ENCODE measurements at places on chromosomes 12 and 14.

GRCh38 chr14:68491793-68492192 lies 301.1 kb downstream of the ZFP36L1 start:
- DNase-seq, result no peak

GRCh38 chr14:93736378-93737014 lies 51.8 kb downstream of the PRIMA1 start:
- DNase-seq, result no peak

- no peak for DNase-seq
Measured at GRCh38 chr12:121053706-121054105, 14.7 kb upstream of the OASL start.

DNA sequence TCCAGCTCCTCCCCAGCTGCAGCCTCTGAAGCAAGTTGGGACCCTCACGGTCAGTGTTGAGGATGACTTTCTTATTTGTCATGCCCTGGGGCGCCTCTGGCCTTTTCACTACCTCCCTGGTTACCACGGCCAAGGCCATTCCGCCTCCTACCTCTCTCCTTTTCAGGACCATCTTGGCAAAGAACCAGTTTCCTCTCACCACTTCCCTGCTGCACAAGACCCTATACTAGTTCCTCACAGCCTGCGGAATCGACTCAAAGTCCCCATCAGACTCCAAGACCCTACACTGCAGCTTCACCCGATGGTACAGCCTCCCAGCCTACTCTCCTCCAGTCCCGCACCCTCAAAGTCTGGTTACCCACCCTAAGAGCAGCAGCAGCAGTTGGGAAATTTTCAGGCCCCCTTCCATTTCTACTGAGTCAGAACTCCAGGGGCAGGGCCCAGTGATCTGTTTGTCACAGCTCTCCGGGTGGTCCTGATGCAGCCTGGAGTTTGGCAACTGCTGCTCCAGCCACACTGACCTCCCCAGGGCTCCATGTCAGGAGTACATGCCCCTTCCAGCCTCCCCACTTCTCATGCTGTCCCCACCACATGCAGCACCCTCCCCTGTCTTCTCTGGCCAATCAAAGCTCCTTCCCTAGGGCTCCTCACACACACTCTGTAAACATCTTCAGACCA lies 5.4 kb downstream of the VWF start:
- DNase-seq, result no peak

DNA sequence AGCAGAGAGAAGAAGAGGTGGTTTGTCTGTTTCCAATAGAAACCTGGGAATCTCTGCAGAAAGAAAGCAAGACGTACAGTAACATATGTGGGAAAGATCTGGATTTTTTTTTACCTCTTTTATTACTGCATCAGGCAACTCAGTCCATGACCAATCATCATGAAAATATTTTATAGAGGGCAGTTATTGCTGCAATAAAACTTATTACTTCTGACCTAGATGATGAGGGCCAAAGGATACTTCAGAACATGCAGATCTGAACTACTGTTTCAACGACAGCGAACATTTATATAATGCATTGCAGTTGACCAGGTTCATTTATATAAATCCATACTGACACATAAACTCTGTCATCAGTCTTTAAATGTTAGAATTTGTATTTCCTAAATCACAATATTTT lies 67.7 kb downstream of the STAB2 start:
- no peak for DNase-seq

GRCh38 chr14:101761881-101762529 lies 496 bp downstream of the PPP2R5C start:
- DNase-seq, result peak; percentile 20

- peak; percentile 45 for DNase-seq
Measured at GRCh38 chr12:124273630-124274029, 21.3 kb upstream of the RFLNA start.

DNA sequence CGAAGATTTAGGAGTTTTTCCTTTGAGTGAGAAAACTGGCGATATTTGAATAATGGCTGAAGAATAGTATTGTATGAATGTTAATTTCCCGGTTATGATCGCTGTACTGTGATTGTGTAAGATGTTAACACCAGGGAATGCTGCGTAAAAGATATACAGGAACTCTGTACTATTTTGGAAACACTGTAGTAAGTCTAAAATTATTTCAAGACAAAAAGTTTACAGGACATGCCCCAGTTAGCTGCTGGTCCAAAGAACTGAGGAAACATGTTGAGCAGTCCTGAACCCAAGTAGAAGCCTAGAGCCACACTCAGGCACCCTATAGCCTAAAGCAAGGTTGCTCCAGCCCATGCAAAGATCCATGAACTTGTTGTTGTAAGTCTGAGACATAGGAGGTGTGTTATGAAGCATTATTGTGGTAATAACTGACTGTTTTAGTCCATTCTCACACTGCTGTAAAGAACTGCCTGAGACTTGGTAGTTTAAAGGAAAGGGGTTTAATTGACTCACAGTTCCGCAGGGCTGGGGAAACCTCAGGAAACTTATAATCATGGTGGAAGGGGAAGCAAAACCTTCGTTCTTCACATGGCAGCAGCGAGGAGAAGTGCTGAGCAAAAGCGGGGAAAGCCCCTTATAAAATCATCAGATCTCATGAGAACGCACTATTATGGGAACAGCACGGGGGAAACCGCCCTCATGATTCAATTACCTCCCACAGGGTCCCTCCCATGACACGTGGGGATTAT lies 99.8 kb upstream of the RESF1 start:
- DNase-seq, result no peak

DNA sequence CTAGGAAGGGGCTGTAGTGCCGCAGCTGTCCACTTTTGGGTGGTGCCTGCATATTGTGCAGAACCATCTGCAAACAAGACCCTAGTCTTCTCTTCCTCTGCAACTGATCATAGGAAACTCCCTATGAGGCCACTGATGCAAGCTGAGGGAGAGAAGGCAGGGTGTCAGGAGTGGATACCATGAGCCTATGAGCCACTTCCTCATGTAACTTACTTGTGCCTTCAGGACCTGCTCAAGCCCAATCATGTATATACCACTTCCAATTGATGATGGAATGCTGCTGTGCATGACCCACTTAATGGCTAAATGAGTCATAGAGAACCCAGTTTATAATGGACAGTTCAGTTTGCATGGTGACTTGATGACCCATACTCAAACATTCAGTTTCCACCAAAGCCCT lies 107.9 kb downstream of the ALG10B start:
- DNase-seq, result no peak

GRCh38 chr12:62934799-62935674 lies at the start of gene PPM1H:
Gene PPM1H (minus strand): TSS chr12:62935150. CDS start chr12:62934736, 414 bp downstream.
- DNase-seq, result peak; percentile 21

- no peak for DNase-seq
Measured at GRCh38 chr12:132168311-132169031, 24.2 kb downstream of the NOC4L start.

DNA sequence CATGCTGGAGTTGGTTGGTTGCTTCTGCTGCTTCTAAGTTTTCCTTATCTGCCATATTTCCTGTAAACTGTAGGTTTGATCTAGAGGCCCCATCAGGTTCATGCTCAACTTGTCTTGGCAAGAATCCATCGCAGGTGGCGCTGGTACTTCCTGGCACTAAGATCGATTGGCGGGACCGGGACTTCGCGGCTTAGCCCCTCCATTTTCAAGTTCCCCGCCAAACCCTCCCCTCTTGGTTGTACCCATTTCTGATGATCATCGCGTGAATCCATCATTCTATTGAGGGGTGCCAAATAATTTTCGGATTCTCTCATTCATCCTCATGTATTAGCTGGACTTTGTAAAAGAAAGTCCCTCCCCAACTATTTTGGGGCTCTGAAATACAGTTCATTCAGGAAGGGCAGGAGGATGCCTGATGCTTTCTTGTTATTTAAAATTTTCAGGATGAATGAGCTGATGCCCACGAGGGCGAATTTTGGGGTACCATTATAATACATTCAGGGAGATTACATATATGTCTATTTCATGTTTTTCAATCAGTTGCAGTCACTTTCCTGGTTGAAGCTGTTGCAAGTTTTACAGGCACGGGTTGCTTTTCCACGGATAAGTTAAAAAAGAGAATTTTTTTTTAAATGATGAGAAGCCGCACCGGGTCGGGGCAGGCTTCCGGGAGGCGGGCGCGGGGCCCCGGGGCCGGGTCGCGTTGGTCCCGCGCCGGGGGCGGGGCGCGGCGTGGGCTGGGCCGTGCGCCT lies 395 bp upstream of the BRI3BP start:
- DNase-seq, result peak; percentile 41

DNA sequence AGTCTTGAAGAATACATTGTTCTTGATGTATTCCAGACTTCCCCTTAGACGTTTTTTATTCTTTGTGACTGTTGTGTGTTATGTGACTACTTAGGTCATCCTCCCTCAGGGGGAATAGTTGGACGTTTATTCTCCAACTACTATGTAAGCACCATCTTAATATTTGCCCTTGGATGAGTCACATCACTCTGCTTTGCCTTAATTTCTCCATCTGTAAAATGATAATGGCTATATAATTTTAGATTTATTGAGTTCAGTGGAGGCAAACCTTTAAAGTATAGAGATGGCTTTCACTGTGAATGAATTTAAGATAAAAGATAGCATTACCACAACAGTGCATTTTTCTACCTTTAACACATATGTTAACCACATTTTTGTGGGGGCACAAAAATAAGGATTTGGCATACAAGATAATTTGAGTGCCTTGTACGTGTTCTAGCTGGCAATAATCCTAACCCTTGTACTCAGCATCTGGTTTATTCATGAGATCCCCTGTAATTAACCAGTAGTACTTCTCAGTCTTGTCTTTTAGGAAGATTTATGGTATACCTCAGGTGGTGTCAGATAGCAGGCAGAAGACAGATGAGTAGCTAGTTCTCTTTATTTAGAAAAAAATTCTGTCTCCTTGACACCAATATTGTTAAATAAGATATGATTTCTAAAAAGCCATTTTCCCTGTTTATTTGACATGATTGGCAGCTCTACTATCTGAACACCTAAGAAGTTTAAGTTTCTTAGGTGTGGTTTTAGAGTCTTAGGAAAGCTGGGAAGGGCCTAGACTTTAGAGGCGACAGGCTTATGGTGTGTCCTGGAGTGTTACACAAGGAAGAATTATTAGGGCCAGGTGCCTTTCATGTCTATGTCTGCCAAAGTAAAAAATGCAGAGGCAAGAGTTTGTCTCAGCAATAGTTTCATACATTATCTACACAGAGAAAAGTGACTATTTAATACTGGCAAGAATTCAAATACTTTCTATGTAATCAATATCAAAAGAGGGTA lies 152.3 kb downstream of the RAD51B start:
- DNase-seq, result no peak

- no peak for DNase-seq
Measured at GRCh38 chr12:132489078-132489601, 811 bp upstream of the FBRSL1 start.

DNA sequence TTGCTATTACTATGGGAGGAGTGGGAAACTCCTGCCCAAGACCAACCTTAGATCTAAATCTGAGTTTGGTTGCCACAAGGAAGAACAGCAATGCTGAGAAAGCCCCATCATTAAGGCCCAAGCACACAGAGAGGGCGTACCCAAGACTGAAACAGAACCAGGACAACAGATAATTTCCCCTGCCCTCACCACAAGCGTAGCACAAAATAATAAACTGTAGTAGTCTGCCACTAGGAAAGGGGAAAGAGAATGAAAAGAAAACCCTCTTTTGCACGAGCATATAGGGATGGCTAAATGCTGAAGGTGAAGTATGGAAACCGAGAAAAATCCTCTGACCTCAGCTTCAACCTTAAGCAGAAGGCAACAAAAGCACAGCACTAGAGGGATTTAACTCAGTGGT lies 76.5 kb upstream of the DHRS4 start:
- no peak for DNase-seq

DNA sequence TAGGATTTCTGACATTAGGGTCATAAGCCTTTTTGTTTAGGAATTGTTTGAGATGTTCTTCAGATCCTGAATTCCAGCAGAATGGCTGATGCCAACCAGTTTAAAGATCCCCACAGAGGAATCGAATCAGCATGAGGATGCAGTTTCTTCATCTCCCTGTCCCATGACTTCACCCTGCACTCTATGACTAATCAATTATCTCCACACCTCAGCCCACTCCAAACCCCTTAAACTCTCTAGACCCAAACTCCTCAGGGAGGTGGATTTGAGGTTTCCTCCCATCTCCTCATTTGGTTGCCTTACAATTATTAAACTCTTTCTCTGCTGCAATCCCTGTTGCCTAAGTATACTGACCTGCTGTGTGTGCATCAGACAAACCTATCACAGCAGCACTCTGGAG lies 86.5 kb upstream of the CRY1 start:
- DNase-seq, result no peak

DNA sequence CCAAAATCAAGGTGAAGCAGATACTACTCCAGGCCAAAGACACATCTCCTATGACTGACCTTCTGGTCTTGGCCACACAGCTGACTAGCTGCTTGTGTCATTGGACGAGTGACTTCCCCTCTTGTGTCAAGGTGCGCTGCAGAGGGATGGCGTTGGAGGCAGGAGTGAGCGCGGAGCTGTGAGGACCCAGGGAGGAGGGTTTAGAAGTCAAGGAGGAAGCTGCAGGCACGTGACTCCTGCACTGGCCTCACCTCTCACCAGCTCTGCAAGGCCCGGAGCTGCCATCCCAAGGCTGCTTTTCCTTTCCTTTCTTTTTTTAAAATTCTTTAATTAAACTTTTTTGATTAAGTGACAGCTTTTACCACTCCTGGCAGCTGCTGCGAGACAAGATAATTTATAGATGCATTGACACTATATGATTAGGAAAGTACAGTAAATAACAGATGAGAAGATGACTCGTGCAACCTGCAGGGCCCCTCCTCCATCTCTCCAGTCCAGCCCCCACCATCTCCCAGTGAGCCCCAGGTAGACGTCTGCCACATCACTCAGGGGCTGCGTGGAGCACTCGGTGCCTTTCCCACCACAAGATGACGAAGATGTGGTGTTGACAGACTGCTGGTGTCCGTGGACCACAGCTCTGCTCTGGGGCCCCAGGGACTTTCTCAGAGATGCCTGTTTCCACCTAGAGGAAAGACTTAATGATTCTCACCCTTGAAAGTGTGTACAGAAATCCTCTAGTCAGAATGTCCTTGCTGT lies 350.6 kb downstream of the CACNA1C start:
- DNase-seq, result no peak

DNA sequence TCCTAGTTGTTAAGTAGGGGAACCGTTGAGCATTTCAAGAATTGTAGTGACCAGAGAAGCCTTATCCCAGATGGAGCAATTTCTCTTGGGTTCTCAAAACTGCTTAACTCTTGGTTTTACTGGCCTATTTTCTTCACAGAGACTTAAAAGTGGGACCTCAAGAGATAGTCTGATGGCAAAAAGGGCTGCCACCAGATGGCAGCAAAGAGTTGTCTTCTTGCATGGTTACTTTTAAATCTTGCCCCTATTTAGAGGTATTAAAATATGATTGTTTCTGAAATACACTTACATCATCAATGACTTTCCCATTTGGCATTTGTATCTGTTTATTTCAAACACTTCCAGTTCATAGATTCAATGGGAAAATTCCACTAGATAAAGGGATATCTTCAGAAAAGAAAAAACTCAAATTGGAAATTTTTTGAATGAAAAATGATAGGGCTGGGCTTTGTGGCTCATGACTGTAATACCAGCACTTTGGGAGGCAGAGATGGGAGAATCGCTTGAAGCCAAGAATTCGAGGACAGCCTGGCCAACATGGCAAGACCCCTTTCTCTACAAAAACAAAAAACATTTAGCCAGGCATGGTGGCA lies 69.9 kb upstream of the CNTN1 start:
- DNase-seq, result peak; percentile 59
